ENCODE measurements at places on chromosomes 11 and 22. TPM values are rescaled to one million over a fixed set of nuclear protein-coding genes. Genes with fewer than 3 reads are reported as not detected.

Gene OR4D5
- total RNA-seq, result not detected

Gene RFPL3
- not detected for total RNA-seq

- H3K27me3 ChIP-seq, result no peaks in the 10 kb centered on the region
- no peak overlapping the region for H3K4me3 ChIP-seq
- H3K36me3 ChIP-seq, result peaks cover 3% of the 10 kb centered on the region
- no peak overlapping the region for H3K27ac ChIP-seq
Observed at GRCh38 chr11:126403022-126403581, 47.6 kb downstream of the ST3GAL4 start.

DNA sequence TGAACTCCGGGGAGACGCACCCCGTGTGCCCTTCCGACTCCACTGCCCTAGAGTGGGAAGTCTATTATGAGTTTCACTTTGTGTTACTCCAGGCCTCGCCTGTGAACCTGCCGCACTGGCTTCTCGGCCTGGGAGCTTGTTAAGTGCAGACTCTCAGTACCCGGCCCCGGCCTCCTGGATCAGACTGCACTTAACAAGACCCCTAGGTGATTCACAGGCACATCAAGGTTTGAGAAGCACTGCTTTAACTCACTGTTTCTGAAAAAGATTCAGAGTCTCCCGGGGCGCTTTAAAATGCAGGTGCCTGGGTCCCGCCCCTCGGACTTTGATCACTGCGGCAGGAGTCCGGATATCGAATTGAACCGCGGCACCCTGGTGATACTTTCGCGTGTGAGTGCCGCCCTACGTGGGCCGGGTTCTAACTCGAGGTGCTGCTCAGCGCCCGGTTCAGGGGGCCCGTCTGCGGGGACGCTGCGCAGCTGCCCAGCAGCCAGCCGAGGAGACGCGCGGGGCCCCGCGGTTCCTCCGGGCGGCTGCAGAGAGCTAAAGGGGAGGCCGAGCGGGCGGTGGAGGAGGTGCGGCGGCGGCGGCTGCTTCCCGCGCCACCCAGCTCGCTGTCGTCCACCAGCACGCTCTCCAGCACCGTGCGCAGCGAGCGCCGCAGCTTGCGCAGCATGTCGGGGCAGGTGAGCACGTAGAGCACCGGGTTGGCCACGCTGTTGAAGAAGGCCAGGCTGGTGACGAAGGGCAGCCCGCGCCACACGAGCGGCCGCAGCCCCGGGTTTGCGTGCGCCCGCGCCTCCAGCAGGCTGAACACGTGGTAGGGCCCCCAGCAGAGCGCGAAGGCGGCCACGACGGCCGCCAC lies 3.4 kb downstream of the PTGDR2 start:
- no peaks in the 10 kb centered on the region for H3K27me3 ChIP-seq
- no peak overlapping the region for H3K4me3 ChIP-seq
- peaks cover 13% of the 10 kb centered on the region for H3K36me3 ChIP-seq
- H3K4me1 ChIP-seq, result peaks cover 5% of the 10 kb centered on the region

All from mesothelial cell of epicardium (in vitro differentiated cells).